Activated gamma-delta T cell (primary cell): ENCODE measurements at places on chromosomes 7 and 10.

DNA sequence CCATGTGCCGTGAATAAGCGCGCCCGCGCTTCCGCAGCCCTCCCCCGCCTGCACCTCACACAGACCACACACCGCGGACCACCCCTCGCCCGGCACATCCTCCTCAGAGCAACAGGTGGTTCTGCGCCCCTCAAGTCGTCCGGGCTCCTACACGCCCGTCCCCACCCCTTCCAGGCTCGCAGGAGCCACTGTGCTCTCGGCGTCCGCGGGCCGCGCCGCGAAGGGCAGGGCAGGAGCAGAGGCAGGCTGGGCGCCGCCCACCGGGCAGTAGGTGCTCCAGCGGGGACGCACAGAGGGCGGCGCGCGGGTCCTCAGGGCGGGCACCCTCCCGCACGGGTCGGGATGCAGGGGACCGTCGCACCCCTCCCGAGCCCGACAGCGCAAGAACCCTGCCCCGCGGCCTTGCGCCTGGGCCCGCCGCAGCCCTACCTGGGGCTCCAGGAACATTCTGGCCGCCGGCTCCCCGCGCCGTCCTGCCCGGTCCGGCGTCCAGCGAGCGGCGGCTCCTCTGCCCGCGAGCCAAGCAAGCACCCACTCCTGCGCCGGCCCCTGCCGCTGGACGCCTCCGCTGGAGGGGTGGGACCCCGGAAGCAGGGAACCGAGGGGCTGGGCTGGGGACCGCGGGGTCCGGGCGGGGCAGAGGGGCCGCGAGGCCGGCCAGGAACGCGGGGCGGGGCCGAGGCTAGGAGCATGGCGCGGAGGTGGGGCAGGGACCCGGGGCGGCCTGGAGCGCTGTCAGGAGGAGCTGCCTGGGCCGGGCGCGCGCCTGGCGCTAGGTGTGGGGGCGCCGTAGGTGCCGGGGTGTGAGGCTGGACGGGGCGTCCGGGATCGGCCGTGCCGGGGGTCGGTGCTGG is 37.4 kb downstream of the RASGEF1A start:
- DNase-seq, result peak; percentile 51

- no peak for DNase-seq
Measured at GRCh38 chr10:120508966-120509365, 51.9 kb downstream of the PLPP4 start.

DNA sequence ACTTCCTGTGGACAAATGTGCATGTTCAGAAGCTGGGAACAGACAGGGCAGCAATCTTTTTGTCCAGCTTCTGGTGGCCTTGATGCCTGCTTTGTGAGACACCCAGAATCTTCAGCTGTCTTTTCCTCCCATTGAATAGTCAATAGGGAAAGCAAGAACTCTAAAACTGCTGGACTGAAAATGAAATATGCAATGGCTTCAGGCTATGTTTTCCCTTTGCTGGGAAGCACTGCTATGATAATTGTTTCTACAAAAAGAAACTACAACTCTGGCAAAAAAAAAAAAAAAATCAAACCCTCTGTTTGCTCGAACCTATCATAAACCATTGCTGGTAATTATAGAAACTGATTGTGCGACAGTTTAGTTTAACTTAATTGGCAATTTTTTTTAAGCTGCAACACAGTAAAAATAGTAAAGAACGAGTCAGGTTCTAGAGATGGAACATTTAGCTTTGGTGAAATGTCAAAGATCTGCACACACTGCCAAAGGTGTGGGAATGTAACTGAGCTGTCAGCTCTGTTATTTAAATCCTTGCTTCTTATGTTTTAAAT is 79.1 kb upstream of the NEUROD6 start:
- DNase-seq, result no peak

GRCh38 chr7:71193099-71193810 is 61.3 kb downstream of the GALNT17 start:
- no peak for DNase-seq

GRCh38 chr7:37352251-37352880 is 96.3 kb downstream of the ELMO1 start:
- no peak for DNase-seq

DNA sequence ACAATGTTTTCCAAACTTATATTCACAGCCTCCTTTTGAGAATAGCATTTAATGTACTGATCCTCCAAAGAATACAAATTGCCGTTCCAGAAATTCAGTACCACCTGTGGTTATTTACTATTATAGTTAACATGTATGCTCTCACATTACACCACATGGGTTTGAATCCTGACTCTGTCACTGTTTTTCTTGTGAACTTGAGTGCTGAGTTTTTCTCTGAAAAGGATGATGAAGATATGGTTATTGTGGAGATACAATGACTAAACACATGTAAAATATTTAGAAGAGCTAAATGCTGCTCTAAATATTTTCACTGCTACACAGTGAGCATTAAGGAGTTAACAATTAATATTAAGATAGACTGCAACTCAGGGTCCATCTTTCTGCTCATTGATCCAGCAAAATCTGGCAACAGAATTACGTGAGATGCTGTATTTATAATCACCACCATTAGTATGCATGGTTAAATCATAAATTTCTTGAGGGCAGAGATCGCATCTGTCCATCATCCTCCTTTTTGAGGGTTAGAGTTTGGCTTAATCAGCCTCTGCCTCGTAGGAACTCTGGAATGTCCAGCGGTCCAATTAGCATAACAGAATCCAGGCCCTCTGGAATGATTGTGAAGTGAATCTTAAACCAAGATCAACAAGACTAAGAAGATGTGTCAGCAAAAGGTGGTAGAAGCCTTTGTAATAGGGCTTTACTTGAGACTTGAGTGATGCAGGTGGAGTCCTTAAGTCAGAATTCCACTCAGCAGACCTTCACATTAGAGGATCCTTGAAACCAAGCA is 152.8 kb downstream of the MACC1 start:
- no peak for DNase-seq

DNA sequence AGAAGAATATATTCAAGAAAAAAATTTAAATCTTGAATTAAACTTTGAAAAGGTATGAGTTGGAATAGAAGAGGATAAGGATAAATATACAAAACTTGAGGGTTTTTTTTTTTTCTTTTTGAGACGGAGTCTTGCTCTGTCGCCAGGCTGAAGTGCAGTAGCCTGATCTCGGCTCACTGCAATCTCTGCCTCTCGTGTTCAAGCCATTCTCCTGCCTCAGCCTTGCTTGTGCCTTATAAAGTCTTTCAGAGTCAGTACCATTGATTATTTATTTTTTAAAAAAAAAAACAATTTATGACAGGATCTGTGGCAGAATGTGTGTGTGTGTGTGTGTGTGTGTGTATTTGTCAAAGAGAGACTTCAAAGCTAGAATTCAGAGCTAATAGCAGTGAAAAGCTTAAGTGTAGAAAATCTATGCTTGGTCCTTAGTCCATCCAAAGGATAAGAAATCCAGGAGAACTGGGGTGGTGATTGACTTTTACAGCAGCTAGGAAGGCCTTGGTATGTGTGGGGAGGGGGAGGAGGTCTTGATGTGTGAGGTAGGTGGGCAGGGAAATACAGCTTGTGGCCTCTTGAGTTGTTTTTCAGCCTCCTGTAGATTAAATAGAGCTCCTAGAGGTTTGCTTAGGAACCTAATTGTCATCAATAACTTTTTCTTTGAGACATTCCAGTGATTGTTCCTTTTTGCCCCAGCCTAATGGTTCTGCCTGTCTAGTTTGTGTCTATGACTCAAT is 2.4 kb downstream of the HECTD2 start:
- DNase-seq, result no peak

- no peak for DNase-seq
Measured at GRCh38 chr10:15262036-15262713, 93.7 kb upstream of the NMT2 start.

DNA sequence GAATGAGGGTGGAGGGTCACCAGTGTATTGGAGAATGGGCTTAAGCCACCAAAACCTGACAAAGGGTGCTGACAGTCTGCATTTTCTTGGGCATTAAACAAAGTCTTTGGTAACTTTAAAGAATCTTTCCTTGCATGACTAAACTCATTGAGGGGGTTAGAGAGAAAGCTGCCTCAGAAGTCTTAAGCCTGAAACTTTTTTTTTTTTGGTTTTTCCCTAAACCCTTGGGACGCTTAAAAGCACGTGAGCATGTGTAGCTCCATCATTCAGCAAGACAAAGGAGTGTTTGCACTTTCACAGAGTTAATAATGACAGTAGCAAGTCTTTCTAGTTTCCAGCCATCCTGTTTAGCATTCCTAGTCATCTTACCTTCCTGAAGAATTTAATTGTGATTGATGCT is 110.7 kb downstream of the LRMDA start:
- DNase-seq, result no peak

DNA sequence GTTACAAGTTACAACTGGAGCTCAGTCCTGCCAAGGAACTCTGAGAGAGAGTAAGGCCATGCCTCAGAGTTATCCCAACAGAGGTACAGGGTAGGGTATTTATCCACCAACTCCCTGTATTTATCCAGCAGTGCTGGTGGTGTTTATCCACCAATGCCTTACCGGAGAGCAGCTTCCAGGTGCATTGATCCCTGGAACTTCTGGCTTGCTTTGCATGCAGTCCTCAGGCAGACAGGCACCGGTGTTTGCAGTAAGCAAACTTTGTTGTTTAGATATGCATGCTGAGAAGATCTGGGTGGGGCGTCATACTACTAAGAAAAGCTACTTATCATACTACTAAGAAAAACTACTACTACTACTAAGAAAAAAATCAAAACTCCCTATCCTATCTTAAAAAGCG is 92.4 kb downstream of the CYP26A1 start:
- DNase-seq, result no peak

GRCh38 chr10:61907011-61907410 is 5.5 kb downstream of the ARID5B start:
- no peak for DNase-seq

- no peak for DNase-seq
Measured at GRCh38 chr10:34015700-34016099, 681.2 kb upstream of the NRP1 start.

DNA sequence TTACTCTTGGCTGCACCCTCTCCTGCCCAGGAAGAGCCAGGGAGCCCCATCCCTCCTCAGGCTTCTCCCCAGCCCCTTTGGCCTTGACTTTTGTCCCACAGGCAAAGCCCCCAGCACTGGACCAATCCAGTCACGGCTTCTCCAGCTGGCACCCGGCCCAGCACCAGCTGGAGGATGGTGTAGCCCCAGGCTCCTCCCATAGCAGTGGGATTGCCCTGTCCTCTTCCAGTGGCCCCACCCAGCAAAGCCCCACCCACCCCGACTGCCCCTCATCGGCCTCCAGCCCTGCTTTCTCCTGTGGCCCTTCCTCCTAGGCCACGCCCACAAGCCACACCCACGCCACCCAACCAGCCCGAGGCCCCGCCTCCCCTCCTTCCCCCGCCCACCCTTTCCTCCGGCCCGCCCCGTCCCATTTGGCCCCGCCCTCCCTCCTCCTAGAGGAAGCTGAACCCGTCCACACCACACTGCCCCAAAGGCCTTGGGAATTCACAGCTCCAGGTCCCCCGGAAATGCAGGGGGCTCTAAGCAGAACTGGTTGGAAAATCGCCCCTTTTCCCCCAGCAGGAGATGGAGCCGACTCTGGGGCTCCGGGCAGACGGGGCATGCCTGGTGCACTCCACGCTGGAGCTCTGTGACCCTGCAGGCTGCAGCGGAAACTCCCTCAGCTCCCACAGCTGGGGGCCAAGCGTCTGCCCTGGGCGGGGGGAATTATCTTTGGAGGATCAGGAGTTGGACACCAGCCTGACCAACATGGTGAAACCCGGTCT is 25.2 kb downstream of the GET4 start:
- DNase-seq, result no peak

- DNase-seq, result no peak
Measured at GRCh38 chr7:50666124-50666496, 100.9 kb upstream of the DDC start.

DNA sequence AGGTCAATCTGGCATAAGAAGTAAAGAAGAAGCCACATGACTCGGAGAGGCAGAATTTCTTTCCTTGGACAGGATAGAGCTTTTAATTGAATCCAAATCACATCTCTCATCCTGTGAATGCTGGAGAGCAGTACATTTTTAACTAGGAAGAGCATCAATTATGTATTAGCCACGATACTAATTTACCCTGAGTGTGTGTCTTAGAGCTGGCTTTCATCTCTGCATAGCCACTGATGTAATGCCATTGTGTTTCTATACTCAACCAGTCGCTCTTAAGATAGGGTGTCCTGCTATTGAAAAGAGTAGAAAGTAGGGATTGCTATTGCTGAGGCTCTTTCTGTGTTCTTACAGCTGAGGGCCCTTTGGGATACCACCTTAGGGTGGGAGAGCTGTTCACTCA is 280.3 kb downstream of the AUTS2 start:
- DNase-seq, result no peak

DNA sequence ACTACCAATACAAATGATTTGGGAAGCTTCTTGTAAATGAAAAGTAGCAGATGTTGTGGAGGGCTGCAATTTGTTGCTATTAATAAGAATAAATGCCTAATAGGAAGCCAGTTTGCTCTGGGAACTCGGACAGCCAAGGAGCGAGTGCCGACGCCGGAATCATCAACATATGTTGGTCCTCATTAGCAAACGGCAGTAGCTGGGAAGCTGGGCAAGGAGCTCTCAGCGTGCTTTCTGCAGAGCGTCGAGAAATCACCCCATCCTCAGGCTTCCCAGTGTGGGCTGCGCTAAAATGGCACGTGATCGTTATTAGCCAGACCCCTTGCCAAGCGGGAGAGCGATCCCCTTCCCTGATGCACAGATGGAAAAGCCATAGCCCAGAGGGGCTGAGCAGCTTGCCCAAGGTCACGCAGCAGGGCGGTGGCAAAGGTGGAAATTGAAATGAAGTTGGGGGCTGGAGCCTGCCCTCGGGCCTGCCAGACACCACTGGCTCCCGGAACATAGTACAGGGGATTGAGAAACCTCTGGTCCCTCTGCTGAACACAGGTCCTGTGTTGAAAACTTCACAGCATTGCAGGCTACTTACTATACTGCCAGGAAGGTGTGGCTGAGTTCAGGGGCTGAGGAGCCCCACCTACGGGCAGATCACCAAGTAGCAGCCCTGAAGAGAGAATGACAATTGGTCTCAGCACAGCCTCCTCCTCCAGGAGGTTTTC is 326.9 kb downstream of the PLXNA4 start:
- no peak for DNase-seq

DNA sequence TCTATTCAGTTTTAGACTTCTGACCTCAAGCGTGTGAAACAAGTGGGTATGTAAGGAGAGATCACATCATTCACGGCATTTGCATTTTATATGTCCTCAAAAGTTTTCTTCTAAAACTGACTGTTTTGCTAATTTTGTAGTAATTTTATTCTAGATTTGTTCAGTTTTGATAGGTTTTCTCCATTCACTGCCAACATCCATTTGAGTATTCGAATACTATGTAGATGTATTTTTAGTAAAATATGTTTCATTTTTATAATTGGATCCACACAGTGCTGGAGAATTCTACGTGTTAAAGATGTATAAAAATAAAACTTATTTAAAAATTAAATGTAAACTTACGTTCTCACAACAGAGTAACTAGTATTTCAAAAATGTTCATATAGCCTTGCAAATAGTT is 503.0 kb downstream of the CNTNAP2 start:
- DNase-seq, result no peak

GRCh38 chr10:20742737-20743541 is 154.2 kb downstream of the NEBL start:
- DNase-seq, result no peak

GRCh38 chr7:71665716-71666115 is 533.8 kb downstream of the GALNT17 start:
- DNase-seq, result no peak
